ENCODE measurements at places on chromosomes 12 and 14.

DNA sequence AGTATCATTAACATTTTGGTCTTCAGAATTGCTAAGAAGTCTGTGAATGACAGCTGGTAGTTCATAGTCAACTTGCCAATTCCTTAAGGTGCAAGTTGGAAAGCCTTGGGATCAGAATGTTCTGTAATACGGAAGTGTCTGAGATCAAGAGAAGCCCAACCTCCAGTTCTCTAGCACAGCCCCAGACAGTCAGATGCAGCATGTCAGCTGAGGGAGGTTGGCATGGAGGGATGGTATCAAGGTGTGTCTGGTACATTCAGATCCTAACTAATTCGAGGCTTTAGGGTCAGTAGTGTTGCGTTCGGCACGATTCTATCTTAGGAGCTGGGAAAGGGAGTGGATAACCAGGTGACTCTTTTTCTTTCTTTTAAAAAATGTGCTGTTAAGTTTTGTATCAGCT is 38.3 kb downstream of the FNTB start:
- no peak for DNase-seq

DNA sequence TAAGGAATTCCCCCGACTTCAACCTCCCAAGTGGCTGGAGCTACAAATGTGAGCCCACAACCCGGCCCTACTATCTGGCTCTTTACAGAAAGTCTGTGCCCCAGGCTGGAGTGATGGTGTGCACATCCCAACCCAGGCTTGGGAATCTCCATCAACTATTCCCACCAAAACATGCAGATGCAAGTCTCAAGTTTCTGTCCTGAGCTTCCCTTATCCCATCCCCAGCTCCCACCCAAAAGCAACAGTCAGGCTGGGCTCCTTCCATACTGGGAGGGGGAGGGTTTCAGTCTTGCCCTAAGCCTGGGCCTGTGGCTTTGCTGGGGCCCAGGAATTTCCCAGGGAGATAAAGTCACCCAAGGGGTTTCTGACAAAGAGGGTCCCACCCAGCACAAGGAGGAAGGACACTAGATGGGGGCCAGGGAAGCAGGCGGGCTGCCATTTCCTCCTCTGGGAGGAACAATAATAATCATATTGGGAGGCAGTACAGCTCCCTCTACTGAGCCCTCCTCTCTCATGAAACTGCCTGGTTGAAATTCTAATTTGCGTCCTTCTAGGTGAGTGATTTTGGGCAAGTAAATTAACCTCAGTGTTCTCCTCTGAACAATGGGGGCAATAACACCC is 8.0 kb downstream of the SLC8B1 start:
- no peak for DNase-seq

- no peak for DNase-seq
Measured at GRCh38 chr12:99026332-99027054, 381.4 kb downstream of the APAF1 start.

DNA sequence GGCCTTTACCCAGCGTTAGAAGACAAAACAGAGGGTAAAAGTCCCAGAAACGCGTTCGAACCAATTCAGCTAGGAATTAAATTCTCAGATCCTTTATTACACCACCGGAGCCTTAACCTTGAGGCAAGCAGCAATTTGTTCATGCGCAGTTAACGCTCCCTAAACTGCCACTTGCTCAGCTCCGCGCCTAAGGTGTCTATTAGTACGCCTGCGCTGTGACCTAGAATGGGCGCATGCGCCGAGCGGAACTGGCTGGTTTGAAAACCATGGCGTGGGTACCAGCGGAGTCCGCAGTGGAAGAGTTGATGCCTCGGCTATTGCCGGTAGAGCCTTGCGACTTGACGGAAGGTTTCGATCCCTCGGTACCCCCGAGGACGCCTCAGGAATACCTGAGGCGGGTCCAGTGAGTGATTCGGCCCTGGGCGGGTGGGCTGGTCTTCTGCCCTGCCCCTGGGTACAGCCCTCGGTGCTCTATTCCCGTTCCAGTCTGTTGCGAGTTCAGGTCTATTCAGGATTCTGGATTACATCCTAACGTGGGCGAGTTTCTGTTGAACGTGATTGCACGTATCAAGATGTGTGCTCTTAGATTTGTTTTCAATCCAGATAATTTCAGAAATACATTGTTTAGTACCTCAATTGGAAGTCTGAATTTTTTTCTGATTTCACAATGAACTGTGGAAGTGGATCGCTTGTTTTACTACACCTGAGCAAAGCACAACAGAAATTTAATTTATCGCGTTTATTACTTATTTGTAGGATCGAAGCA is at the start of gene GEMIN2:
Gene GEMIN2, plus strand, starts transcription at position 251 of the 766 bp plus-strand sequence. Its CDS starts 16 bp downstream, at position 267.
- DNase-seq: peak; percentile 97

- no peak for DNase-seq
Measured at GRCh38 chr12:92506460-92506859, 196.3 kb upstream of the PLEKHG7 start.

DNA sequence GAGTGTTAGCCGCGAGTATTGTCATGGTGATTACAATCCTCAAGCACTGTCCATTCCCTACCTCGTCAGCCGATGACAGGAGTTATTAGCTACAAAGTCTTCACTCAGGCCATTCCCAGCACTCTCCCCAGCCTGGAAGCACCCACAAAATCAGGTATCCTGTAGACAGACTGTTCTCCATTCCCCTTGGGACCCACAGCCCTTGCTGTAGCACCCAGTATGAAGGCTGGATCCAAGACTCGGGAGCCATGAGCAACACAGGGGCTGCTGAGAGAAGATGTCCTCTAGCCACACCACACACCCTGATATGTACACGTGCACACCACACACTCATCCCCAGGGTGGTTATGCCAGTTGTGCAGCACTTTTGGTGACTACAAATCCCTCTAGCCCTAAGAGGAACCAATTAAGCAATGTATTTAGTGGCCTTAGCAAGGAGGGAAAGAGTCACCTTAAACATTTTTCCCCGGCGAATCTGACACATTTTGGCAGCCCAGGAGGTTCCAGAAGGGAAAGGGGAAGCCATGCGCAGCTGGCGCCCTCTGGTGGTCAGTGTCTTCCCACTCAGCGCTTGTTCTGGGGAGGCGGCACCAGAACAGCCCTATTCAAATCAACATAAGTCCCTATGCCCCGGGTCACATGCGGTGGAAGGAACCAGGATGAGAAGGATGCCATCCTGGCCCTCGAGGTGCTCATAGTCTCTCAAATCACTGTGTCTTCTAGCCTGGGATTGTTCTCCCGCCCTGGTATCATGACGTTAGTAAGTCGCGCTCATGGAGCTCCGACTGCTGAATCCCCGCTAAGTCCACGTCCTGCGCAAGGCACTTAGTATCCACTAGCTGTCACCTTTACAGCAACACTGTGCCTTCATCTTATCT is 96.9 kb downstream of the GCH1 start:
- DNase-seq: peak; percentile 86

DNA sequence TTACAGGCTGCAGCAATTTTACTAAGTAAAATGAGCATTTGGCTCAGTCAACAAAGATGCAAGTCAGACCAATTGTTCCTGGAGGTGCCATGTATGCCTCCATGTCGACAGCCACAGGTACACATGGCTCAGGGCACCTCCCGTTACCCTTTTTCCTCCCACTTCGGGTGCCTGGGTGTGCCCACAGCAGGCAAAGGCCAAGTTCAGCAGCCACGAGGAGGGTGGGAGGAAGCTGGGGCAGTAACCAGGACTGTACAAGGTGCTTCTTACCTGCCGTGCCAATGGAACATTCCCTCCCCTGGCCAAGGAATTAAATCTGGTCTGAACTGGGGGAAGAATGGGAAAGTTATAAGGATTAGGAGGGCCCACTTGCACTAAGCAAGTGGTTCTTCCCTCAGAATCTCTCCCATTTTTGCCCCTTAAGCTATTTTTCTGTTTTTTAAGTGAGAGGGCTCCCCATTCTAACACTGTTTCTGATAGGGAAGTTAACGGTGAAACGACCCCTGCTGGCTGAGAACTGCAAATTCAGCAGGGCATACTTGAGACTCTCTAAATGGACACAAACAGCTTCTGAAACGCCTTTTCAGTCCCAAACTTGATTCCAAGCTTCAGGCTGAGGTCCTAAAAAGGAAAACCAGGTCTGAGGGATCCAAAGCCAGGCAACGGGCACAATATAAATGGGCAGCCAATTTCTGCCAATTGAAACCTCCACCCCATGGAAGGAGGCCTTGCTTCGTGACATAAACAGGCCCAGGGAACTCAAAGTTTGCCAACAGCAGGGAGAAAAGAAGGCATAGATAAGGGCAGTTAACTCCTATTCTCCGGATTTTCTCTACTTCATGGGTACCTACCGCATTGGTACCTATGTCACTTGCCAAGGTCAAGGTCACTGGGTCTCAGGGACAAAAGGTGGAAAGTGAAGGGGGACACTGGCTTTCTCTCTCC is 24.8 kb downstream of the CLECL1 start:
- no peak for DNase-seq

- no peak for DNase-seq
Measured at GRCh38 chr14:23566778-23567185, 809 bp downstream of the AP1G2 start.

DNA sequence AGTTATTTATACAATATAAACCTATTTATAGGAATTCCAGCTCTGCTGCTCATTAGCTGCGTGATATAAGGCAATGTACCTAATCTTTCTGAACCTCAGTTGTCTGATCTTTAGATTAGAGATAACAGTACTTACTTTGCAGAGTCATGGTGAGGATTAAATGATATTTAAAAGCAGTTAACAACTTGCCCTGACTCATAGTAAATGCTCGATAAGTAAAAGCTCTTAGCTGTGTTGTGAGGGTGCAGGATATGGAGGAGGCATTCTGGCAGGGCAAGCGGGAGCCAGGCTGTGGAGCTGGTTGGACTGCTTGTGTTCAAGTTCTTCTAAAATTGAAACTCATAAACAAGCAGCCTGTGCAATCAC is 140.0 kb upstream of the PRICKLE1 start:
- DNase-seq: no peak

DNA sequence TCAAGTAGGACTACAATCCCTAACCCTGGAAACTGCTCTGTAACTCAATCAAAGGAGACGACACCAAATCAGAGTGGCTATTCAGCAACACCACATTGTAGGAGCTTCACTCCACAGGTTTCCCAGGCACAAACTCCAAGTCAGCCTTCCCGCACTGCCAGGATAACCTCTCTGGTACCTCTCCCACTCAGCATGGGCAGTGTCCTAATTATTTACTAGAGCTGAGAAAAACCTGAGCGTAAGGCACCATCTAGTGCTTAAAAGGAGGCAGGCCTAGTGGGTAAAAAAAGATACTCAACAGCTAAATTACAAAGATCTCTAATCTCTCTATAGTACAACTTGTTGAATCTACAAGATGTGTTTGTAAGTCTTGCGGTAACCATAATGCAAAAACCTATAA is 36.1 kb downstream of the PARP11 start:
- no peak for DNase-seq

DNA sequence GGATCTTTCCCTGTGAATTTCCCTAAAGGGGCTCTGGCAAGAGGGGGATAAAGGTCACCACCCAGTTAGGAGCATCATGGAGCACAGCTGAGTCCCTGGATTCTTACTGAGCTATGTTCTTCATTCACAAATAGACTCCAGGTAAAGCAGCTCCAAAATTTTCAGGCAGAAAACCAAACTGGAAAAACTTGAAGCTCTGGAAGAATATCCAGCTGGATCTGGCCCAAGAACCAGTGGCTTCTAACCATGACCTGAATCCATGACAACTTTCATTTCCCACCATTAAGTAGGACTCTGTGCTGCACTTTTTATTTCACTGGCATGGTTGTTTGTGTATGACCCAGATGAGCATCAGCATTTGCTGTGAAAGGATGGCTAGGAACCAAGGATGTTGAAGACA is 180.4 kb upstream of the FKBP4 start:
- no peak for DNase-seq

GRCh38 chr12:80894179-80894578 is 43.6 kb downstream of the LIN7A start:
- DNase-seq: no peak

DNA sequence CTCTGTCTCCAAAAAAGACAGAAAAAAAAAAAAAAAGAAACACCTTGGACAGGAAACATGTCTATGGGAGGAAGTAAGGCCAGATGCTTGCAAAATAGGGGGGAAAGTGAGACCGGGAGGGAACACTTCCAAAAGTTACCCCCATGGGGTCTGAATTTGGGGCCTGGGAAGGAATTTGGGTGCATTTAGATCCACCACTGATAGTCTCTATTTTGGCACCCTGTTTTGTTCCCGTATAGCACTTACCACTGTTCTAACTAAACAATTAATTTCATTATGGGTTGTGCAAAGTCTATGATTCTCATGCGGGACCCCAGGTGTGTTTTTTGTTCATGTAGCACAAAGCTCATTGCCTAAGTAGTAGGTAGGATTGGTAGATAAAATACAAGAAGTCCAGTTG is 1.4 kb upstream of the MLEC start:
- no peak for DNase-seq

DNA sequence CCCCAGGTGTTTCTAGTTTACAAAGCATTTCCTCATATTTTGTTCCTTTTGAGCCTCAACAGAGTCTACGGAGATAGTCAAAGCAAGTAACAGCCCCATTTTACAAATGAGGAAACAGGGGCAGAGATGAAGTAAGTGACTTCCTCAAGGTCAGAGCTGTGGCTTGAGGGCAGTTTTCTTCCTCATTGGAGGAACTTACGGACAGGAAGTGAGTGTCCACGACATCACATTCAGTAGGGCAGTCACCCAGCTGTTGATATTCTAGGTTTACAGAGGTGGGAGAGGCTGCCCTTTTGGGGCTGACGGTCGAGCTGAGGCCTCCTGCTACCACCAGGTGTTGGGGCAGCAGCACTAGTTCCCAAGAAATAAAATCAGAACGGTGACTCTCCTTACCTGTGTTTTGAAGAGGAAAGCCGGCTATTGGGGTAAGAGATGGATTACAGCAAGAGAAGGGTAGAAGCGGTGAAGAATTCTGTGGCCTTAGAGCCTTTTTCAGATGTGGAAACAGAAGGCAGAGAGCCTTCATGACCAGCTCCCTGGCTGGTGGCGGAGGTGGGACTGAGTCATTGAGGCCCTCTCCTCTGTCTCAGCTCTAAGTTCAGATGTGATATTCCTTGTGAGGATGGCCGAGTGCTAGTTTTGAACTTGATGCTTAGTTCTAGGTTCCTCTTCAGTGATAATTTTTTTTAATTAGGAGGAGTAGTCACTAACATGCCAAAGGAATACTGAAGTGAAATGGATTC is 41.7 kb downstream of the SUSD6 start:
- no peak for DNase-seq

DNA sequence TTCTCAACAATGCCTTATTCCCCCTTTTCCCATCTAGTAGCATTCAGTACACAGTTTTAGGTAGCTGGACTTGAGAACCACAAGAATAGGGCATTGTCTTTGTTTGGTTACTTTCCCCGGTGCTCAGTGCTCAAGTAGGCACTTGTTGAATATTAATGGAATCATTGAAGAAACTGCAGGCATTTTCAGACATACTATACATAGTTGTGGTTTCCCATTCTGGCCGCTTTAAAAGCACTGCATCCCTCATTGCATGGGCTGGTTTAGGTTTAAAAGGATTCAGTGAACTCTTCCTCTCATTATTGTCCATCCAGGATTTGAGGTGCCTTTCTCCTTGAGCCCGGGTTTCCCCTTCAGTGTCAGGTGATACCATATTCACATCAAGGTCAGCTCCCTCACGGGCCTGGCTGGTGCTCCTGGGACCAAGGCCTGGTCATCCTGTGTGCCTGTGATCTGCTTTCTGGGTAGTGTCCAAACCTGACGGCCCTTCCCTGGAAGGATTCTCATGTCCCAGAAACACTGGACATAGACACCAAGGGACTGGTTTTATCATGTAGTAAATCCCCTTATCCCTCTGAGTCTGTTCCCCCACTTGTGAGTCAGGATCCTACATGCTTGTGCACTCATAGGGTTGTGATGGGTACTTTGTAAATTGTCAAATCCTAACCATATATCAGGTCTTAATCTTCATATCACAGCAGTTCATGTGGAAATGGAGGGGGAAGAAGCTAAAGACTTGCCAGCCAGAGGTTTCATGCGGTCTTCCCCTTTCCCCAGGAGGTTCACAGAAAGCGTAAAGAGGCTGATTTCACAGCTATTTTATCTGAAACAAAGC is 7.4 kb downstream of the TCP11L2 start:
- DNase-seq: no peak

Measured in suprapubic skin (tissue), 4 donors.